ENCODE measurements at places on chromosomes 7 and 10. TPM values are rescaled to one million over a fixed set of nuclear protein-coding genes. Genes with fewer than 3 reads are reported as not detected.
A peak's percentile ranks its signal among the peaks of the same experiment; 100 is the strongest.

DNA sequence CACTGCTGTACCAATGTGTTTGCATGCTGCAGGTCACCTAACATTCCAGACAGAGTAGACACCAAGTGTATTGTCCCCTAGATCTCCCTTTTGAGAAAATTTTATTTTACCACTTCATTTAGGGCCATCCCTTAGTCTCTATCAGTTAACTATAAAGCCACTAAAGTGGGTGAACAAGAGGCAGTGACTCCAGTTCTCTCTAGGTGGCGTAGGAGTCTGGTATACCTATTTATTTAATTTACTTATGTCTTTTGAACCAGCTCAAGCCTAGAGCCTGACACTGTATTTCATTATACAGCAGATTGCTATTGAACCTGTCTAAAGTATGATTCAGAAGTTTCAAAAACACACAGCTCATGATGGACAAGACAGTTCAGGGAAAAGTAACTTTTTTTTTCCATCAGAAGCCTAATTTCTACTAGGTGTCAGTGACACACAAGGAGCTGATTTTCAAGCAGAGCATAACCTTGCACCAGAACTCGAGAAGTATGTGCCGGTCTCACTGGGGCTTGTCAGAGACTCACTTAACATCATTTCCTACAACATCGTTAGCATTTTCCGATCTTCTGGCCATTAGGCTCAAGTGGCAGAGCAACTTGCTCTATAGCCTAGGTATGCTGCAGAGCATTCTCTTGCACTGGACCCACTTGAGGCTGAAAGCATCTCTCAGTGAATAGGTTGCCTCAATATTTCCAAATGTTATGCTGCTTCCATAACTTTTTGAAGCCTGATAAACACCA lies 175.4 kb downstream of the CDC14C start:
- no peak for DNase-seq

GRCh38 chr7:46015107-46015868 lies 94.2 kb upstream of the IGFBP3 start:
- no peak for DNase-seq

DNA sequence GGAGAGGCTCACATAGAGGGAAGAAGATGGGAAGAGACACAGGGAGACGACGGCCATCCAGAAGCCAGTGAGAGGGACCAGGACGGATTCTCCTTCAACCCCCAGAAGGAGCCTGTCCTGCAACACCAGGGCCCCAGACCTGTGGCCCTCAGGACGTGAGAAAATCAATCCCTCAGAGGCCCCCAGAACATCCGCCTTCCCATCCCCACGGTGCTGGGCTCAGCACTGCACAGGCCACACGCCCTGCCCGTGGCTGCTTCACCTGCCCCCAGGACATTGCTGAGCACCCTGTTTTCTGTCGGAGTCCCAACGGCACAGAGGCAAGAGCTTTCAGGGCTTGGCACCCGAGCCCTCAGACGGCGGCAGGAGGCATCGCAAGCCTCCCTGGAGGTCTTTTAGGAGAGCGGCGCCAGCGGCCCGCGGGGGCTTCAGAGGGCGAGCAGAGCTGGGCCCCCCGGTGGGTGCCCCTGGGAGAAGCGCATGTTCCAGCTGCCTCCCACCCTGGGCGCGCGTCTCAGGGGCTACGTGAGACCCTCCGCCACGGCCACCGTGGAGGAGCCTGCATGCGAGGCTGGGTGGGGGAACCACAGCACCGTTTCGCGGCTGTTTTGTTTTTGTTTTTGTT lies 42.8 kb downstream of the PDGFA start:
- no peak for DNase-seq

DNA sequence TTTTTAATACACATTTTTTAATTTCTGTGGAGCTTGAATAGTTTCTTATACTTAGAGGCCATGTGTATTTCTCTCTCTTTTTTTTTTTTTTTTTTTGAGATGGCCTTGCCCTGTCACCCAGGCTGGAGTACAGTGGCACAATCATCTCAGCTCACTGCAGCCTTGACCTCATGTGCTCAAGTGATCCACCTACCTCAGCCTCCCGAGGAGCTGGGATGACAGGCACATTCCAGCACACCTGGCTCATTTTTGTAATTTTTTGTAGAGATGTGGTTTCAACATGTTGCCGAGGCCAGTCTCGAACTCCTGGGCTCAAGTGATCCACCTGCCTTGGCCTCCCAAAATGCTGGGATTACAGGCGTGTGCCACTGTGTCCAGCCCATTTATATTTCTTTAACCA lies 64.3 kb downstream of the CDK13 start:
- no peak for DNase-seq

Gene LIPF
- total RNA-seq, result not detected

- DNase-seq, result peak; percentile 72
Observed at GRCh38 chr10:11573497-11573896, 38.0 kb downstream of the USP6NL start.

- DNase-seq, result no peak
Observed at GRCh38 chr7:18312482-18312881, 183.1 kb upstream of the HDAC9 start.

Gene HIP1
- total RNA-seq, result 79.1 TPM

- no peak for DNase-seq
Observed at GRCh38 chr10:125021686-125022344, 79.9 kb downstream of the ZRANB1 start.

Gene SH2D4B
- total RNA-seq, result 0.34 TPM

GRCh38 chr7:106277976-106278375 lies 6.8 kb downstream of the NAMPT start:
- peak; percentile 31 for DNase-seq

DNA sequence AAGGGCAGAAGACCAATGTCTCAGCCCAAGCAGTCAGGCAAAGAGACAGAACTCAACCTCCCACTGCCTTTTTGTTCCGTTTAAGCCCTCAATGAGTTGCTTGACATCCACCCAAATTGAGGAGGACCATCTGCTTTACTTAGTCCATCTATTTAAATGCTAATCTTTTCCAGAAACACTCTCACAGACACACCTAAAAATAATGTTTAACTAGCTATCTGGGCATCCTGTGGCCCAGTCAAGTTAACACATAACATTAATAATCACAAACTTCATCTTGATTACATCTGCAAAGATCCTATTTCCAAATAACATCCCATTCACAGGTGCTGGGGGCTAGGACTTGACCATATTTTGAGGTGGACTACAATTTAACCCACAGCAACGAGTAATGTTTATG lies 115.7 kb downstream of the RAB11FIP2 start:
- DNase-seq, result no peak

Gene FOXI2
- total RNA-seq, result not detected

- DNase-seq, result peak; percentile 22
Observed at GRCh38 chr7:101814991-101815825, 2.2 kb upstream of the CUX1 start.

DNA sequence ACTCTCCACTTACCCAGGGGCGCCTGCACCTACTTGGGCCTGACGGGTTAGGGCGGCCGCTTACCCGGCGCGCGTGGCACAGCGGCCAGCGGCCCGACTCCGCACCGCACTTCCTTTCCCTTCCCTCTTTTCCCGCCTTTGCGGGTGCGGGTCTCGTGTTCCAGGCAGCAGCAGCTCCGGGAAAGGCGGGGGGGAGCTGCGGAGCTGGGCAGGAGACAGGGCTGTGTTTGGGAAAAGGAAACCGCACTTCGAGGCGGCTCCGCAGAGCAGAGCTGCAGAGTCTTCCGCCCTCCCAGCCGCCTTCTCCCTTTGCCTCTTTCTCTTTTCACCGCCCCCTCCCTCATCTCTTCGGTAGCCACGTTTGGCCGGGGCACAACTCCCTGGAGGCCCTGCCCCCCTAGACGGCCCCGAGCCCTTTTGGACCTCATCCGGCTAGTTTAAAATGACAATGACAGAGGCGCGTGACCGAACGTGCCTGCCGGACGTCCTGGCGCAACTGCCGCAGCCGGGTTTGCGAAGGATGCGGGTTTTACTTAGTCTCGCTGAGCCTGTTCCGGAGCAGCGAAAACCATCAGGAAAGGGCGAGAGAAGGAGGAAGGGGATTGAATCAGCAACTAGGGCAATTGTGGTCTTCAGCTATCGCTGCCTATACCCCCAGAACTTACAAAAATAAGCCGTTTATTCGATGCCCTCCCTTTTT lies 7.9 kb upstream of the PAX2 start:
- no peak for DNase-seq

All from dermis blood vessel endothelial cell (primary cell).